ENCODE measurements at places on chromosomes 16 and 17.

DNA sequence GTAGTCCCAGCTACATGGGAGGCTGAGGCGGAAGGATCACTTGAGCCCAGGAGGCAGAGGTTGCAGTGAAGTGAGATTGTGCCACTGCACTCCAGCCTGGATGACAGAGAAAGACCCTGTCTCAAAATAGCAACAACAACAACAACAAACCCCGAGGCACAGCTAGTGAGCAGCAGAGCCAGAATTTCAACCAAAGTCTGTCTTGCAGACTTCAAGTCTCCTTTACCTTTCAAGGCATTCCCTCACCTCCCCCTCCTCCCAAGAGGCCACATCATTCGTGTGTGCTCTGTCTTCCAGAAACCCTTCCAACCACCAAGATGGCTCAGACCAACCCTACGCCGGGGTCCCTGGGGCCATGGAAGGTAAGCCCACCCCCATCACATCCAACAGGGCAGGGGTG is 2.2 kb downstream of the CRYBA1 start:
- no peaks in the 10 kb centered on the region for H3K27me3 ChIP-seq
- no peak overlapping the region for H3K27ac ChIP-seq
- peaks cover under 1% of the 10 kb centered on the region for H3K36me3 ChIP-seq
- no peak for DNase-seq
- no peaks in the 10 kb centered on the region for H3K4me1 ChIP-seq
- H3K4me3 ChIP-seq = no peak overlapping the region

DNA sequence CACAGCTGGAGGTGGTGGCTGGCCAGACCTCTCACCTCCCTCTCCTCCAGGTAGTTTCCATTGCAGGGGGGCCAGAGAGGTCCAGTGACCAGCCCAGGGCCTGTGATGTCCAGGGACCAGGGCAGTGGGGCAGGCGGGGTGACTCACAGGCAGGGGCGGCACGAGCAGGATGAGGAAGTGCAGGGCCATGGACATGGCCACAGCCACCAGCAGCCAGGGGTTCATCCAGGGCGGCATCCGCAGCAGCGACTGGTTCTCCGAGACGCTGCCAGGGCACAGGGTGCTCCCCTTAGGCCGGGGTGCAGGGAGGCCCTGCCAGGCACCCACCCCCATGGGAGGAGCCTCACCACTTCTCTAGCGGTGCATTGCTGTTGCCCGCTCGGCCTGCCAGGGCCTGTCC is 12.9 kb upstream of the P2RX1 start:
- H3K27ac ChIP-seq = no peak overlapping the region
- no peak overlapping the region for H3K4me3 ChIP-seq
- no peak for DNase-seq

DNA sequence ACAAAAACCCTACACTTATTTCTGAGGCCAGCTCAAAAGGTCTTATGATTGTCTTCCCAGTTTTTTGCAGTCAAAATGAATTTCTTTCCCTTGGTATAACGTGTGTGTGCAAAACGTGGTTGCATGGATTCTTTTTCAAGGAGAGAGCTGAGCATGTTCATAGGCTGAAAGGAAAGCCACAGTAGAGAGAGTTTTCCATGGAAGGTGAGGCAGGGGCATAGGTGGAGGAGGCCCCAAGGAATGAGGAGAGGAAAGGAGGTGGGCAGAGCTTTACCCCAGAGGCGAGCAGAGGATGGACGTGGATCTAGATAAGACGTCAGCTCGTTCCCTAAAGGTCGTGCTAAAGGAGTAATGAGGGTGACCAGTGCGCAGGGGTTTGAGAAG is 22.8 kb downstream of the TRPV2 start:
- H3K4me3 ChIP-seq = peak overlapping the region; percentile 25
- H3K36me3 ChIP-seq = peaks cover 25% of the 10 kb centered on the region
- no peak for DNase-seq
- H3K27ac ChIP-seq = peak overlapping the region; percentile 86

DNA sequence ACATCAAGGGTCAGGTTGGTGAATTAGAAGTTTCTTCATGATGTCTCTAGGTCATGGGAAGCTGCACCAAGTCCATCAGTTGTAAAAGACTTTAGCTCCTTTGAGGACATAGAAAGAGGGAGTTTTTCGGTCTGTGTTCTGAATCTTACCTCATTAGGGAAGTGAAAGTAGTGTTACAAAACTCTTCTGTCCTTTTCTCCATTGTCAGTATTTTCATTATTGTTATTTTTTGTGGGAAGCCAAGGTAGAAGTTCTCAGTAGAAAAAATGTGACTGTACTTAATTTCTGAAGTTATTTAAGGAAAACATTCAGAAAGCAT is 24.2 kb downstream of the MAP3K3 start:
- no peak overlapping the region for H3K4me3 ChIP-seq
- no peak for DNase-seq
- H3K27ac ChIP-seq = peak overlapping the region; percentile 44
- H3K27me3 ChIP-seq = no peaks in the 10 kb centered on the region

GRCh38 chr17:15654886-15655561 is 29.1 kb downstream of the TRIM16 start:
- no peak for DNase-seq
- peaks cover 19% of the 10 kb centered on the region for H3K4me1 ChIP-seq
- H3K27me3 ChIP-seq = no peaks in the 10 kb centered on the region
- H3K4me3 ChIP-seq = no peak overlapping the region
- no peak overlapping the region for H3K27ac ChIP-seq

GRCh38 chr16:3876695-3877094 is 3.8 kb downstream of the CREBBP start:
- peak overlapping the region; percentile 19 for H3K4me3 ChIP-seq
- no peaks in the 10 kb centered on the region for H3K27me3 ChIP-seq
- DNase-seq = no peak

DNA sequence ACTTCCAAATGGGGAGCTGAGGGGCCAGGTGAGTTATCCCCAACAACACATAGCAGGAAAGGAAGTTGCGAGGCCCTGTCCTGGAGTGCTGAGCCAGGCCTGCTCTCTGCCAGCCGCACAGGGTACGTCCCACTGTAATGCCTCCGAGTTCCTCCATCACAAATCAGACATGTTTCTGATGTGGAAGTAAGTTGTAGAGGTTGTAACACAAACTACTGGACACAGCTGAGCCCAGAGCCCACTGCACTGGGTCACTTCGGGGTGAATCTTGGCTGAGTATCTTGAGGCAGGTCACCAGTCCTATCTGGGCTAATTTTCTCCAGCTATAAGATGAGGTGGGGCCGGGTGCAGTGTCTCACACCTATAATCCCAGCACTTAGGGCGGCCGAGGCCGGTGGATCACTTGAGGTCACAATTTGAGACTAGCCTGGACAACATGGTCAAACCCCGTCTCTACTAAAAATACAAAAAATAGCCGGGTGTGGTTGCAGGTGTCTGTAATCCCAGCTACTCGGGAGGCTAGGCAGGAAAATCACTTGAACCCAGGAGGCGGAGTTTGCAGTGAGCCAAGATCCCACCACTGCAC is 100.8 kb upstream of the CDH5 start:
- H3K4me3 ChIP-seq = no peak overlapping the region
- H3K27me3 ChIP-seq = no peaks in the 10 kb centered on the region
- no peaks in the 10 kb centered on the region for H3K36me3 ChIP-seq
- no peak for DNase-seq
- H3K4me1 ChIP-seq = peaks cover 17% of the 10 kb centered on the region

GRCh38 chr16:68972720-68973119 is 129.4 kb downstream of the TANGO6 start:
- H3K27me3 ChIP-seq = no peaks in the 10 kb centered on the region
- no peak overlapping the region for H3K27ac ChIP-seq
- DNase-seq = no peak
- peaks cover 42% of the 10 kb centered on the region for H3K36me3 ChIP-seq
- no peak overlapping the region for H3K4me3 ChIP-seq

DNA sequence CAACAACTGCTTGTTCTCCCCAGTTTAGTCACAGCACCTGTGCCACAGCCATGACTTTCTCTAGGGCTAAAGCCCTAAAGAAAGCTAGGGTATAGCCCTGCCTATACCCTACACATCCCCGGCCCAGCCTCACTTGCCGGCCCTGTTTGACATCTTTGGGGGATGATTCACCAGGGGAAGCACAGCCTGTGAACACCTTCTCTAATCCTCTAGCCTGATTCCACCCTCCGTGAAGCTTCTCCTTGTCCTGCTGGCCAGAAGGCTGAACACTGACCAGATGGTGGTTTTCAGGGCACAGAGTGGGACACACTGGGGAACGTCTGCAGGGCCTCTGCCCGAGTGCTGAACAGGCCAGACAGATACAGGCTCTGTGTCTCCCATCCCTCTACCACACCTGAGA is 6.0 kb downstream of the CLEC16A start:
- no peak overlapping the region for H3K4me3 ChIP-seq

- no peak overlapping the region for H3K27ac ChIP-seq
- H3K4me3 ChIP-seq = no peak overlapping the region
- no peaks in the 10 kb centered on the region for H3K36me3 ChIP-seq
- DNase-seq = no peak
These were observed 114.4 kb downstream of the SEC14L1 start for GRCh38 chr17:77254951-77255825.

- no peaks in the 10 kb centered on the region for H3K27me3 ChIP-seq
- no peak overlapping the region for H3K27ac ChIP-seq
- H3K36me3 ChIP-seq = no peaks in the 10 kb centered on the region
These were observed 31.1 kb downstream of the PPM1E start for GRCh38 chr17:58786586-58787295.

DNA sequence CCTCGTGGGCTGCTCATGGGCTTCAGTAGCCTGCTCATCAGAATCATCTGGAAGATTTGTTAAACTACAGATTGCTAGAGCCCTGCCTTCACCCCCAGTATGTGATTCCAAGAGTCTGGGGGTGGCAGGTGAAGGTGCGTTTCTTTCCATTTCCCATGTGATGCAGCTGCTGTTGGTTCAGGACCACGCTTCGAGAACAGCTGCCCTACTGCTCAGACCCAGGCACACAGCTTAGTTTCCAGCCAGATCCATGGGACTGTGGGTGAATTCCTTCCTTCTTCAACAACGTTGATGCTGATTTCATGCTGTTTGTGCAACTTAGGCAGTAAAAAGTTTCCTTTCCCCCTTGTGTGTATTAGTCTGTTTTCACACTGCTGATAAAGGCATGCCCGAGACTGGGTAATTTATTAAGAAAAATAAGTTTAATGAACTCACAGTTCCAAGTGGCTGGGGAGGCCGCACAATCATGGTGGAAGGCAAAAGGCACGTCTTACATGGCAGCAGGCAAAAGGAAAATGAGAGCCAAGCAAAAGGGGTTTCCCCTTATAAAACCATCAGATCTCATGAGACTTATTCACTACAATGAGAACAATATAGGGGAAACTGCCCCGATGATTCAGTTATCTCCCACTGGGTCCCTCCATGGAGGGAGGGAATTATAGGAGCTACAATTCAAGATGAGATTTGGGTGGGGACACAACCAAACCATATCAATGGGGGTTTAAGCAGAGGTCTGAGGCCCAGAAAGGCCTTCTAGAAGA is 159.2 kb downstream of the XYLT1 start:
- no peak overlapping the region for H3K27ac ChIP-seq
- peaks cover 16% of the 10 kb centered on the region for H3K4me1 ChIP-seq
- H3K36me3 ChIP-seq = no peaks in the 10 kb centered on the region
- DNase-seq = no peak

DNA sequence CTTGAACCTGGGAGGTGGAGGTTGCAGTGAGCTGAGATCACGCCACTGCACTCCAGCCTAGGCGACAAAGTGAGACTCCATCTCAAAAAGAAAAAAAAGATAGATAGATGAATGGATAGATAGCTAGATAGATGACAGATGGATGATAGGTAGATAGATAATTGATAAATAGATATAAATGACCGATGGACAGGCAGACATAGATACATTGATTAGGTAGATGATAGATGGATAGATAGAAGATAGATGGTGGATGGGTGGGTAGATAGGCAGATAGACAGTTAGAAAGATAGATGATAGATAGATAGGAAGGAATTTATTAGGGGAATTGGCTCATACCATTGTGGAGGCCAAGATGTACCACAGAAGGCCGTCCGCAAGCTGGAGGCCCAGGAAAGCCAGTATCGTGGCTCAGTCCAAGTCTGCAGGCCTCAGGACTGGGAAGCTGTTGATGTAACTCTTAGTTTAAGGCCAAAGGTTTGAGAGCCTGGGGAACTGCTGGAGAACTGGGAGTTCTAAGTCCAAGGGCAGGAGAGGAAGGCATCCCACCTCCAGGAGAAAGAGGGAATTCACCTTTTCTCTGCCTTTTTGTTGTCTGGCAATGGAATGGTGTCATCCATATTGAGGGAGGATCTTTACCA is 156.1 kb downstream of the SEC14L1 start:
- no peak overlapping the region for H3K27ac ChIP-seq
- H3K4me1 ChIP-seq = no peaks in the 10 kb centered on the region

GRCh38 chr17:48545539-48545938 is 630 bp upstream of the HOXB2 start:
- DNase-seq = no peak
- H3K36me3 ChIP-seq = no peaks in the 10 kb centered on the region
- peaks cover 30% of the 10 kb centered on the region for H3K27me3 ChIP-seq
- H3K4me1 ChIP-seq = no peaks in the 10 kb centered on the region
- peak overlapping the region; percentile 83 for H3K27ac ChIP-seq
- no peak overlapping the region for H3K4me3 ChIP-seq

DNA sequence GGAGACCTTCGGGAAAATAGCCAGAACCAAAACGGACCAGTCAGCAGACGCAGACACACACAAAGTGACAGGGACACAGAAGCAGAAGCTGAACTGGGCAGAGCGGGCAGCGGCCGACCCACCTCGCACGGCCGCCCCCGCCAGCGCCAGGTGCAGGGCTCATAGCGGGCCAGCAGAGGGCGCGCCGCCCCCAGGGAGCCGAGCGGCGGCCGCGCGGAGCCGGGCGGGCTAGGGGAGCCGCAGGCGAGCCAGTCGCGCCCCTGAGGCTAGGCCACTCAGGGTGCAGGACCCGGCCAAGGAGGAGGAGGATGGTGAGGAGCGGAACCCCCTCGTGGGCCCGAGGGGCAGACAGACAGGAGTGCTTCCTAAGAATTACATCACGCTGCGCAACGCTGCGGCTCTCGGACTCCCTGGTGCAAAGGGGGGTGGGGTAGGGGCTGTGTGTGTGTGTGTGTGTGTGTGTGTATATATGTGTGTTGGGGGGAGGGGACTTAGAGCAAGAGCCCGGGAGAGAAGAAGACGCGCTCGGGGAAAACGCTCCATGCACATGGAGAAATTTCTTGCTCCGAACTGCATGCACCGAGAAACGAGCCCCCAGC is 913 bp upstream of the NOG start:
- peaks cover 16% of the 10 kb centered on the region for H3K4me1 ChIP-seq
- H3K27ac ChIP-seq = no peak overlapping the region

GRCh38 chr16:55470533-55471371 is 8.2 kb upstream of the MMP2 start:
- H3K27ac ChIP-seq = no peak overlapping the region
- H3K4me1 ChIP-seq = peaks cover 13% of the 10 kb centered on the region
- no peak overlapping the region for H3K4me3 ChIP-seq
- H3K27me3 ChIP-seq = no peaks in the 10 kb centered on the region

- DNase-seq = no peak
- peaks cover 23% of the 10 kb centered on the region for H3K36me3 ChIP-seq
- H3K27me3 ChIP-seq = no peaks in the 10 kb centered on the region
- no peaks in the 10 kb centered on the region for H3K4me1 ChIP-seq
- H3K4me3 ChIP-seq = no peak overlapping the region
These were observed 11.0 kb downstream of the ABCA3 start for GRCh38 chr16:2329532-2329931.

Data from heart left ventricle (tissue), 16 donors.